ENCODE measurements at places on chromosomes 4 and X. TPM values are rescaled to one million over a fixed set of nuclear protein-coding genes. Genes with fewer than 3 reads are reported as not detected.

POF1B gene
- total RNA-seq = not detected

MAGEA8 gene
- total RNA-seq = not detected

MAGEA2B gene
- not detected for total RNA-seq

TSPAN7 gene
- not detected for total RNA-seq

TMEM154 gene
- total RNA-seq = 10.0 TPM

GYPE gene
- total RNA-seq = not detected

KCND1 gene
- total RNA-seq = 1.2 TPM

TBC1D19 gene
- 3.4 TPM for total RNA-seq

CXorf58 gene
- total RNA-seq = not detected

RPS6KA3 gene
- 36.9 TPM for total RNA-seq

ASB12 gene
- total RNA-seq = not detected

CYLC1 gene
- not detected for total RNA-seq

TMEM150C gene
- not detected for total RNA-seq

FAM53A gene
- 1.8 TPM for total RNA-seq

AREG gene
- 52.8 TPM for total RNA-seq

ZIC3 gene
- total RNA-seq = not detected

FRG2 gene
- not detected for total RNA-seq

TENM3 gene
- total RNA-seq = not detected

XKRX gene
- 0.94 TPM for total RNA-seq

SYNPO2 gene
- 0.25 TPM for total RNA-seq

NLRP2B gene
- total RNA-seq = not detected

All from CD8-positive, alpha-beta T cell (primary cell).